Jurkat, Clone E6-1 (cell line): ENCODE measurements at places on chromosomes 12 and 14.

DNA sequence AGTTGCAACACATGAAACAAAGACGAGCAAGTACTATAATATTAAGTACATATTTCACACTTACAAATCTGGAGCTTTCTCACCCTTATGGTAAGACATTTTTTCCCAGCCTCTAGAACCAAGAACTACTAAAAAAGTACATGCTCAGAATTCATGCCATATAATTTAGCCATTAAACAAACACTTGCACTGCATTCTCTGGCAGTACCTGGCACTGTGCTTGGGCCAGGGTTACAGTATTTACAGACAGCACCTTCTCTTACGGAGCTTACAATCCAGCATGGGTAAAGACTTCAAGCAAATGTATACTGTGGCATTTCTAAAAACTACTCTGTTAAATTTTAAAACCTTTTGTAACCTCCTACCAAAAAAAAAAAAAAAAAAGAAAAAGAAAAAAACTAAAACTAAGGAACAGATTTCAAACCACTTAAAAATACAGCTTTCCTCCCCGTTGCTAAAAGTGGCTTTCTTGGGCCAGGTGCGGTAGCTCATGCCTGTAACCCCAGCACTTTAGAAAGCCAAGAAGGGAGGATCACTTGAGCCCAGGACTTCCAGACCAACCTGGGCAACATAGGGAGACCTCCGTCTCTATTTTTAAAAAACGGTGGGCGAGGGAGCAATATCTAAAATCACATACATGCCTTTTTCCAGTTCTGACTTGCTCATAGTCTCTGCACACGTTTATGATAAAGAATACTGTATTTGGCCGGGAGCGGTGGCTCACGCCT is 956 bp downstream of the GNPTAB start:
- no peak for DNase-seq

GRCh38 chr14:32986791-32987540 is 48.3 kb downstream of the NPAS3 start:
- no peak for DNase-seq

DNA sequence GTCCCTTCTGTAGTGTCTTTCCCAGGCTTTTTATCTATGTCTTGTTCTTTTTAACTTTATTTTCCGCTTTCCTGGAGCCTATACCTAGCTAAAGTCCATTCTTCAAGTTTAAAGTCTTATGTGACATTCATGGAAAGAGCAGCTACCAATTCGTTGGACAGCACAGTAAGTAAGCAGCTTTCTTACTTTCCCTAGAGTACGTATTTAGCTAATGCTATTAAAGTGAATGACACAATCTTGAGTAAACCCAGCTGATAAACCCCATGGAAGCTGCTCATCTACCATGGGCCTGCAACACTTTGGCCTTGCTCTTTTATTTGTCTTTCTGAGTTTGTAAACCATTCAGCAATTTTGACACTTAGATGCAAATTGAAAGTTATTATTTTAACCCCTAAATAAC is 30.0 kb downstream of the ALX1 start:
- DNase-seq, result no peak

GRCh38 chr12:96206936-96207662 is 12.9 kb downstream of the ELK3 start:
- no peak for DNase-seq

- DNase-seq, result no peak
These were observed 3.2 kb downstream of the KRR1 start for GRCh38 chr12:75508159-75508558.

DNA sequence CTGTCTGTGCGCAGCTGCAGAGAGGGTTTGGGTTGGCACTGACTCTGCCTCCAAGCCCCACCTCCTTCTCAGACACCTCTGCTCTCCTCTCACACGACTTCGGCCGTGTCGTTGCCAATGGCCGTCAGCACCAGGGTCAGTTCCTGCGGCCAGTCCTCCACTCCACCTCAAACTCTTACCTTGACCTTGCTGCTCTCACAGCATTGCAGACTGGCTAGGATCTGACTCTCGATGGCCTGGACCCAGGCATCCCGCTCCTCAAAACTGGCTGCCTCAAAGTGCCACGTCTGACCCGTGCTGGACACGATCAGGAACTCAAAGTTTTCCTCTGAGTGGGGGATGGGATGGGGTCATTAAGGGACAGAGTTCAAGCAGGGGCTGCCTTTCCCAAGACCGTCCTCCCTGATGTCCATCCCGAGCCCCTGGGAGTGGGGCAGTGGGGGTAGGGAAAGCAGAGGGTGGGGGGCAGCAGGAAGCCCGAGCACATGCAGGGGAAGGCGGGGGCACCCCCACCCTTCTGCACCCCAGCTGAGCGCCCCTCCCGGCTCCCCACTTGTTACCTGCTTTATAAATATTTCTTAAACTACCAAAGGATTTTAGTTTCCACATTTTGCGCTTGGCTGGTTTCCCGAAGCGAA is 10.7 kb downstream of the AGAP2 start:
- DNase-seq, result no peak

DNA sequence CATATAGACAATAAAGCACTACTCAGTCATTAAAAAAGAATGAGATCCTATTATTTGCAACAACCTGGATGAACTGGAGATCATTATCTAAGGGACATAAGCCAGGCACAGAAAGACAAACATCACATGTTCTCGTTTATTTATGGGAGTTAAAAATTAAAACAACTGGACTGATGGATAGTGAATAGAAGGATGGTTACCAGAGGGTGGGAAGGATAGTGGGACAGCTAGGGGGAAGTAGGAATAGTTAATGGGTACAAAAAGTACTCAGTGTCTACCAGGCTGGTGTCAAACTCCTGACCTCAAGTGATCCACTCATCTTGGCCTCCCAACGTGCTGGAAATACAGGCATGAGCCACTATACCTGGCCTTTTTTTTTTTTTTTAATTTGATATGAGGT is 56.7 kb upstream of the KTN1 start:
- DNase-seq, result no peak

GRCh38 chr12:90151491-90152015 is 442.9 kb upstream of the ATP2B1 start:
- no peak for DNase-seq

- DNase-seq, result no peak
These were observed 111.8 kb upstream of the CDKN3 start for GRCh38 chr14:54285030-54285429.

GRCh38 chr12:94433744-94434143 is 25.9 kb downstream of the CEP83 start:
- no peak for DNase-seq

GRCh38 chr14:69769623-69770022 is 2.7 kb downstream of the SRSF5 start:
- DNase-seq, result no peak

DNA sequence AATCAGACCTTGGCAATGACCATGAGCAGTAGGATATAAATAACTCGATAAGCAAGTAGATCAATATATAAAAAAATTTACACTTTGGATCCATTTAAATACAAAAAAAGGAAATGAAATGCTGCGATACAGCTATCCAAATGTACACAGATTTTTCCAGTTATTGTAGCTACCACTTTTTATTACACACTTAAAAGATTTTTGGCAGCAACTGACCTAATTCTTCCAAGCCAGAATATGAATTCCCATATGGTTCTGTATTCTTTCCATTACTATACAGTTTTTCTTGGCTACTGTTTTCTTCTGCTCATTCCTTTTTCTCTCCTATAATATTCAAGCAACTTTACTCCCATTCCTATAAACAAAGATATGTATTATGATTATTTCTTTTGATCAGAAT is 52.2 kb downstream of the TMTC1 start:
- DNase-seq, result no peak

GRCh38 chr12:88947486-88948043 is 367.3 kb upstream of the KITLG start:
- no peak for DNase-seq

DNA sequence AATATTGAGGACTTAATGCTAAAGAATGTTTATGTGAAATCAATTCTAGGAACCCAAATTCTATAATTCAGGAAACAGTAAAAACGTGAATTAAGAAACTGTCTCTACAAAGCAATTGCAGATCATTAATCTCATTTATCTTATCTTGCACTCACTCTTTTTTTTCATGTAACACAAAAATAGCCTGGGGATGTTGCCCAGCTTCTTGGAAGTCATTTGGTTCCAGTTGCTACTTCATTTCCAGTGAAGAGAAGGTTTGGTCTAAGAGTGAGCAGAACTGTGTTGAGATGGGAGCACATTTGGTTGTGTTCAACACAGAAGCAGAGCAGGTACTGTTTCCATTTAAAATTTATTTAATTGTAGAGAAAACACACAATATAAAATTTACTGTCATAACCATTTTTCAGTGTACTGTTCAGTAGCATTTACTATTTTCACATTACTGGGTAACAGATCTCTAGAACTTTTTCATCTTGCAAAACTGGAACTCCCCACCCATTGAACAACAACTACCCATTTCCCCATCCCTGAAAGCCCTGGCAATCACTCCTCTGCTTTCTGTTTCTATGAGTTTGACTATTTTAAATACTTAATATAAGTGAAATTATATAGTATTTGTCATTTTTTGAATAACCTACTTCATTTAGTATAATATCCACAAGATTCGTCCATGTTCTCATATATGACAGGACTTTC is 9.7 kb downstream of the CLEC6A start:
- DNase-seq, result no peak

GRCh38 chr14:55572578-55572977 is 7.4 kb upstream of the KTN1 start:
- DNase-seq, result no peak

GRCh38 chr14:102914474-102915291 is 7.8 kb upstream of the AMN start:
- DNase-seq, result no peak

- DNase-seq, result peak; percentile 47
These were observed 58.7 kb downstream of the TUNAR start for GRCh38 chr14:95935228-95935822.

DNA sequence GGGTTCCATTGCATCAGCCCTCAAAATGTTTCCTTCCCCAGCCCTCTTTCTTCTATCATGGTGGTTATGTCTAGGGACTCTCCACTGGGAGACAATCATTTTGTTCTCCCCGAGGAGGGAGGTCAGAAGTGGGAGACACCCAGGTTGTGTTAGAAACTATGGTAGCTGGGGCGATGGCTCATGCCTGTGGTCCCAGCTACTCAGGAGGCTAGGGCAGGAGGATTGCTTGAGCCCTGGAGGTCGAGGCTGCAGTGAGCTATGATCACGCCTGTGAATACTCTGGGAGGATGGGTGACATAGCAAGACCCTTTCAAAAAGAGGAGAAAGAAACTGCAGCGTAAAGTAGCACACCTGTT is 13.0 kb upstream of the LRRC23 start:
- no peak for DNase-seq

GRCh38 chr12:65878540-65878939 is 54.3 kb downstream of the HMGA2 start:
- DNase-seq, result no peak

GRCh38 chr14:31096255-31096654 is 70.1 kb upstream of the STRN3 start:
- no peak for DNase-seq

DNA sequence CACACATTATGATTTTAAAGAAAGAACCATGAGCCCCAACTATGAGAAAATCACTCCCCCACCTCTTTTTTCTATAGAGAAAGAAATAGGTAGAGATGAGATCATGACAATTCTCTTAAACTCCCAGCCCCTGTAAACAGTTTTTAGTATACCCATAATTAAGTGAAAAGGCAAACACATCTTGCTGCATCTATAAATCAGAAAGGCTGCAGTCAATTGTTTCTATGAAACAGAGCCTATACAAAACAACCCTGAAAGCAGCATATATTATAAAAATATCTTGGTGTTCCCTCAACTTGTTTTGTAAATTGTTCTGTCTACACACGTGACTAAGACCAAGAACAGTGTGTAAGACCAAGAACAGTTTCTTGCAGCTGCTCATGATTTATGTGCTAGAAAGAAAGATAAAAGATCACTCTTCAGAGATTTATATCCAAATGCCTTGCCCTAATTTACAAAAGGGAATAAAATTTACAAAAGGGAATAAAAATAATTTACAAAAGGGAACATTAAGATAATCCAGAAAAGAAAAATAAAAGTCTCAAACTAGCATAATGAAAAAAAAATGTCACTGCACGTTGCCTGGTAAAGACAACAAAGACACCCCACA is 4.8 kb downstream of the KITLG start:
- no peak for DNase-seq

DNA sequence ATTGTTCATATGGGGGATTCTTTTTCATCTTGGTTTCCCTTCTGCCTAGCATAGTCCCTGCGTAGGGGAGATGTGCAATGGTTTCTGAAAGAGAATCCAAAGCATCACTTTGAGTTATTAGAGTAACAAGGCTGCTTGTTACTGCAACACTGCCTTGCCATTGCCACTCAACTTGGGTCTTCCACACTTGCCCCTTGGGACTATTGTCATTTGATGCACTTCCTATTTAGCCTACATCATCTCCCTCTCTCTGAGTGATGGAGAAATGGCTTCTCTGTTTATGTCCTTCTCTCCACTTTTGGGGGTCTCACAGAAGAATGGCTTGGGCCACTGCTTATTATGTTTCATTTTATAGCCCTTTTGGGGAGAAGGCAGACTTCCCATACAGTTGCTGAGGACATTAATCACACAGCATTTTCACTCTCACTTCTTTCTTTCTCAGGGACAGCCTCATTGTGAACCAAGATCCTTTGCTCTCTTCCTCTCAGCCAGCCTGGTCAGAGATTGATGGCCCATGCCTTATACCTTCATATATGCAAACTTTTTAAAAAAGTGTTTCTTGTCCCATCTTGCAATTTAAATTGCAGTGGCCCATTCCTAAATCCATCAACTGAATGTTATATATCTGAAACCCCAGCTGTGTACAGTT is 50.8 kb upstream of the POC1B start:
- DNase-seq, result no peak

DNA sequence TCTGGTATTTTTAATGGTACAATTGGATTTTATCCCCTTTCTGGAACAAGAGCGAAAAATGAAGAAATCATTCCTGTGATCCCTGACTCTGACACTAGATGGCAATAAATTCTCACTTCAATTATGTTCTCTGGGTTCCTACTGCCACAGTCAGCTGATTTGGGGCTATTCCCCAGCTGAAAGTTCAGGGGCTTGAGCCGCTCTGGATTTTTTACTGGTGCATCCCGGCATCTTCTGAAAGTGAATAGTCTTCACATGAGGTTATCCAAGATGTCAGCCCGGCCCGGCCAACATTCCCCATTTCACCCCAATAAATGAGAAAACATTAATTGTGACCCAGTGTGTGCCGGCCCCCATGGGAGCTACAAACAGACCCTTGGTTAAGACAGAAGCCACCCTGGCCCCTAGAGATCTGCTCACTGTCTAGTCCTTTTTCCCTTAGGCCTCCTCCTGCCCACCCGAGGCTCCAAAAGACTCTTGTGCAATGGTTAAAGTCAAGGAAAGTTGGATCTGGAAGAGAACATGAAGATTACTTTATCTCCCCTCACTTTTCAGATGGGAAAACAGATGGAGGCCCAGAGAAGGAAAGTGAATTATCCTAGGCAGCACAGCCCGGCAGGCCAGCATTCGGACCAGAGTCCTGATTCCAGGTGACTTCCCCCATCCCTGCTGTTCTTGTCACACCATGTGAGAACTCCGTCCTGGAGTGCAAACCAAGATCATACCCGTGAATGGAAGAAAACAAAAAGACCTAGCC is 20.8 kb downstream of the CKAP4 start:
- DNase-seq, result peak; percentile 31

GRCh38 chr14:25252793-25253192 is 202.8 kb upstream of the STXBP6 start:
- no peak for DNase-seq

- DNase-seq, result no peak
These were observed 72.1 kb downstream of the PRIMA1 start for GRCh38 chr14:93716002-93716745.
